ENCODE measurements at places on chromosomes 12 and 14. TPM values are rescaled to one million over a fixed set of nuclear protein-coding genes. Genes with fewer than 3 reads are reported as not detected.

Gene BEGAIN
- 8.6 TPM for total RNA-seq

DNA sequence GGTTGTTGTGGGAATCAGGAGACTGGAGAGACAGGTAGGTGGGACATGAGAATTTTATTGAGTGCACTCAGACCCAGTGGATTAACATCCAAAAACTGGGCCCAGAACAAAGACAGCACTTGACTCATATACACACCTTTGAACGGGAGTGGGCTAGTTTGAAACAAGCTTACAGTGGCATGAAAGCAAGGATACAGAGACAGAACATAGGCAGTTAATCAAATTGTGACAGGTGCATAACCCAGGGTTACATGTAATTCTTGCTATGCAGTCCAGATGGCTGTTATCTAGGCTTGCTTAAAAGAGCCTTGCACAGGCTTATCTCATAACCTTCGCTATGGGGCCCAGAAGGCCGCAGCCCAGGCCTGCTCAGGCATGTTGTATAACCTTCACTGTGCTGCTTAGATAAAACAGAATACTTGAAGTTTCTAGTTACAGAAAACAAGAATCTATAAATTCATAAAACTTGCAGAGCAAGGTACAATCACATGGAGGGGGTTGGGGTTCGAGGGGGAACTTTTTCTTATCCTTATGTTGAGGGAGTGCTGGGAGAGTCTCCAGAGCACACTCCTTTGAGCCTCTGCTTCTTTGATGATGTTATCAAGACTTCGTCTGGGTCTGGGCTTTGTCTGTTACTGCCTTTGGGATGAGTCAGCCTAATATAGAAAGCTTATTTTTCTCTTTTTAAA, 81.7 kb downstream of the TNFAIP2 start:
- no peak for DNase-seq

DNA sequence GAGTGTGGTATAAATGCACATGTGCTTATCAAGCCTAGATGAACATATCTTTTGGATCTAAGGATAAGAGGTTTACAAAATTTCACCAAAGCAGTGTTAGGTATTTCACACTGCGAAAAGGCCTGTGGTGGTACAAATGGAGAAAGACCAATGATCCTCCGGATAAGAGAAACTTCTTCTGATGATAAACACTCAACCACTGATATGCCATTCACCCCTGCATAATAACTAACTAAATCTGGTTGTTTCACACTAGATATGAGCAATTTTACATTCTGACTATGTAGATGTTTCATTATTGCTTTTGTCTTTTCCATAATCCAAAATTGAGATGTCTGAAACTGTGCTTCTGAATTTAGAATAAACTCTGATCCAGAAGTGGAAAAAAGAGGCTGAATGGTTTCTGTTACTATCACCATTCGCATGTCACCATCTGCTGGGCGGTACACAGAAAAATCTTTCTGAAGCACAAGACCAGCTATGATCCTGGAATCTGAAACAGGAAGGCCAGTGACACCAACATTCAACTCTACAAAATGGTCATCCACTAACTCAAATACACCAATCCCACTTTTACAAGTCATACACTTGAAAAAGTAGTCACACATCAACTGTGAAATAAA, 1.3 kb downstream of the BBS10 start:
- peak; percentile 10 for DNase-seq

Gene TBX5
- total RNA-seq, result not detected

DNA sequence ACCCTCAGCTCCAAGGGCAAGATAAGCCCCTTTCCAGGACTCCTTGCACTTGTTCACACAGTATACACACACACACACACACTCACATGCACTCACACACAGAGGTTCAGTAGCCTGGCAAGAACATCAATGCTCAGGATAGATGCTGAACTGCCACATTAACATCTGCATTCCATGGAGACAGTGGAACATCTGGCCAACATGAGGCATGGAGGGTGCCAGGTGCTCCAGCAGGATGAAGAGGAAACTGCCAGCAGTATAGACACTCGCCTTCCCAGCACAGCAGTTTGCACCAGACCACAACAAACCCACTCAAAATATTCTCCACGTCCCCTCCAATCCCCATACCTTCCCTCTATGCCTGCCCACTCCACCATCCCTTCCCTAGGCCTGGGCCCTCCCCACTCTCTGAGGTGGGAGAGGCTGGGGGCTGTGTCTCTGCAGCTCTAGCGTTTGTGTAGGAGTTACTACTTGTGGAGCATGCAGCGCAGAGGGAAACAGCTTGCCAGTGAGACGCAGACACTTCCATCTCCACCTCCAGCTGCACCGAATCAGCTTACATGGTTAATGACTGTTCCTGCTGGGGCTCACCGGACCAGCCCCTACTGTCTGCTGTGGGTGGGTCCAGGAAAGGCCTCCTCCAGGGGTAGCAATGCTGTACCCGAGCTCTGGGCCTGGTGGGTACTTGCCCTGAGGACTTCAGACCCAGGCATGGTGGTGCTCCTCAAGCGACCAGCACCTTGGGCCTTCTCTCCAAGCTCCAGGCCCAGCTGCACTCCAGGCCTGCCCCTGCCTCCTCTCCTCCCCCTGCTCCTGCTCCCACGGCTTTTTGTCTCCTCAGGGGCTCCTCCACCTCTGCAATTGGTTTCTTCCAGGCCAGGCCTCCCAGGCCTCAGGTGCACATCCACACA, 18.6 kb upstream of the PLEKHG3 start:
- DNase-seq, result no peak

Gene PROX2
- not detected for total RNA-seq

Gene KRT8
- not detected for total RNA-seq

- DNase-seq, result no peak
Measured at GRCh38 chr12:49990273-49990672, 17.5 kb downstream of the AQP6 start.

Gene SVOP
- 40.8 TPM for total RNA-seq

GRCh38 chr12:3227076-3227975, 150.1 kb downstream of the TSPAN9 start:
- no peak for DNase-seq

- no peak for DNase-seq
Measured at GRCh38 chr12:66976526-66976925, 292.6 kb upstream of the CAND1 start.

DNA sequence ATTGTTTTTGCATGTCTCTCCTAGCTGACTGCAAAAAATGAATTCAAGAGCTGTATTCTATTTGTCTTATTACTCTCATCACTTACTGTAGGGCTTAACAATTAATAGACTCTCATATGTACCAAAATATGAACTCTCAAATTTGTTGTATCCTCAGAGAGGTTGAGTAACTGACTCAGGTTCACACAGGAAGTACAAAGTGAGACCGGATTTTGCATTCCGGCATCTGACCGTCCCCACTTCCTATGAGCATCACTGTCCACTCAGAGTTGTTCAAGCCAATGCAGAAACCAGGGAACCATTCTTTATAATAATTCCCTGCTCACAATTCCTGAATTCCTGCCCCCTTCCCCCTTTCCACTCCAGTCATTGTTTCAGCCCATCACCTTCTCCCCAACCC, 113.3 kb upstream of the AMIGO2 start:
- DNase-seq, result no peak

DNA sequence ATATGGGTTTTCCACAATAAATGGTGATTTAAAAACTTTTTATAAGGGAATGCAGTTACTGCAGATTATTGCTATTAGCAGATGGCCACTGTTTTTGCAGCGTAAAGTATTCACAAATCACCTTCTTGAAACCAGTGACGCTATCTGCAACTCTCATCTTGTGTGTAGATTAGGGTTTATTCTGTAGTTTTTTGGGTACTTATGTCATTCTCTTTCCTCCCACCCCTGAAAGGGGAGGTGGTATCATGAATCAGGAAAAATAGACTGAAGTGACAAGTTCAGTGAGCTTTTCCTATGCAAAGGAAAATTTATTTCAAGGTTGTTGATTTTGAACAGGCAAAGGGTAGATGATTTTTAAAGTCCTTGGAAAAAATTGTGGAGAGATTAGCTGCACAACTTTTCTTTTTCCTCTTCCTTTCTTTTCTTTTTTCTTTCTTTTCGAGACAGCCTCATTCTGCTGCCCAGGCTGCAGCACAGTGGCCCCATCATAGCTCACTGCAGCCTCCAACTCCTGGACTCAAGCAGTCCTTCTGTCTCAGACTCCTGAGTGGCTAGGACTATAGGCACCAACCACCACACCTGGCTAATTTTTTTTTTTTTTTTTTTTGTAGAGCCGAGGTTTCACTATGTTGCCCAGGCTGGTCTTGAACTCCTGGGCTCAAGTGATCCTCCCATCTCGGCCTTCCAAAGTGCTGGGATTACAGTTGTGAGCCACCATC, 1.6 kb downstream of the FRS2 start:
- DNase-seq, result no peak

GRCh38 chr12:94592080-94592479, 58.3 kb downstream of the TMCC3 start:
- DNase-seq, result no peak

GRCh38 chr12:14828892-14829291, 14.4 kb downstream of the ART4 start:
- DNase-seq, result no peak

Gene ACOT4
- 1.2 TPM for total RNA-seq

Gene DHH
- total RNA-seq, result 0.41 TPM

DNA sequence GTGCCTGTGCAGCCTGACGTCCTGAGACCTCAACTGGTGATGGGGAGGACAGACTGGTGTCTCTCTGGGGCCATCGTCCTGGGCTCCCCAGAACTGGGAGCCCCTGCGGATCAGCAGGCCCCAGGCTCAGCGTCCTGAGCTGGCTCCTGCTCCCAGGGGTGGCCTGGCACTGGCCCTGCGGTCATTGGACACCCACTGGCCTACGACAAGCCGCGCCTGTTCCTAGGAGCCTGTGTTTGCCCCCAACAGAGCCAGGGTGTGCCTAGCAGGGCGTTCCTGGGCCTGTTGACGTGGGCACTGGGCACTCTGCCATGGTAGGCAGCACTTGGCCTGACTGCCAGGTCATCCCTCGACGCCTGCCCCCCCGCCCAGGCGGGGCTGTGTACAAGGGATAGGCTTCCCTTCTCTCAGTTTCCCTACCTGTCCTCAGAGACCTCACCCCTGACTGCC, 8.4 kb downstream of the ADSS1 start:
- DNase-seq, result no peak

- no peak for DNase-seq
Measured at GRCh38 chr14:54169254-54169924, 212.8 kb upstream of the BMP4 start.

DNA sequence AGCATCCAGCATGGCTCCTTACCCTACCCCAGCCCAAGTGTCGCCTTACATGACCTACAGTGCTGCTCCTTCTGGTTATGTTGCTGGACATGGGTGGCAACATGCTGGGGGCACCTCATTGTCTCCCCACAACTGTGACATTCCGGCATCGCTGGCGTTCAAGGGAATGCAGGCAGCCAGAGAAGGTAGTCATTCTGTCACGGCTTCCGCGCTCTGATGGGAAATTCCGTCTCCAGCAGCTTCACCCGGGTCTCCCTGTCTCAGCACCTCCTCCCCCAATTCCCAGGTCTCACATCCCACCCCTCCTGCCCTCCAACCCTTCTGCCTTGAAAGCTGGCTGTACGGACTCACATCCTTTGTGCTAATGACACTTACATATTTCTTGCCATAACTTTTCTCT, 14.6 kb downstream of the PAX9 start:
- DNase-seq, result no peak

GRCh38 chr12:91900971-91901370, 244.7 kb downstream of the BTG1 start:
- DNase-seq, result no peak

Gene ETFBKMT
- 4.5 TPM for total RNA-seq

GRCh38 chr14:31166271-31166561, 41.4 kb downstream of the HECTD1 start:
- DNase-seq, result no peak

DNA sequence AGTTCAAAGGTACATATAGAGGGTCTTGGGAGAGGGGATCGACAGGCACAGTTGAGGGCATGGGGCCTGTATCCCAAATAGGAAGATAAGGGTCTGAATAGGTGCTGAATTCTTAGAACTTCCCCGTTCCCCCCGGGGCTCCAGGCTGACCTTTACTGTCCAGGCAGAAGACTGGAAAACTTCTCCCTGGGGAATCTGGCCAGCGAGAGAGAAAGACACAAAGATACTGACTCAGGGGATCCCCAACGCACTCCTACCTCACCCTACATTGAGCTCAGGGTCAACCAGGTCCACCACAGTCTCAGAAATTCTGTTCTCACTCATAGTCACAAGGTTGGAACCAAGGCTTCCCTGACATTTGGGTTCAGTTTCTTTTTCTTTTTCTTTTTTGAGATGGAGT, 46.2 kb downstream of the ACACB start:
- DNase-seq, result no peak

- DNase-seq, result no peak
Measured at GRCh38 chr14:60226298-60226697, 22.7 kb upstream of the PPM1A start.

- peak; percentile 41 for DNase-seq
Measured at GRCh38 chr12:120720234-120720986, 5.2 kb upstream of the ACADS start.

Gene DIO2
- total RNA-seq, result 21.2 TPM

Gene PTPRO
- 204 TPM for total RNA-seq

GRCh38 chr14:55519473-55520080, 60.4 kb upstream of the KTN1 start:
- no peak for DNase-seq

DNA sequence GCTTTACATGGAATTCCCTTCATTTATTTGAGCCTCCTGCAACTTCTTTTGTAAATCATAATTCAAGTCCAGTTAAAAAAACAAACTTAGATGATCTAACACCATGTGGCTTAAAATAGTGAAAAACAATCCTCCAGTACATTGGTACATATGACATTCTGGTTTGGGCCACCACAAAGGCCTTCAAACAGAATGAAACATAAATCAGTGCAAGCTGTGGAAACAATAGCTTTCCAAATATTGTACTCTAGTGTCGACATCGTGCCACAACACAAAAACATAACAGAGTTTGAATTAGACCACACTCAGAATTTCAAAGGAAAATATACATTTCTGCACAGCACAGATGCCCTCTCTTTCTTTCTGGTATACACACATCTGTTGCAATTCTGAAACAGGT, 751.3 kb downstream of the SLC6A15 start:
- DNase-seq, result no peak

DNA sequence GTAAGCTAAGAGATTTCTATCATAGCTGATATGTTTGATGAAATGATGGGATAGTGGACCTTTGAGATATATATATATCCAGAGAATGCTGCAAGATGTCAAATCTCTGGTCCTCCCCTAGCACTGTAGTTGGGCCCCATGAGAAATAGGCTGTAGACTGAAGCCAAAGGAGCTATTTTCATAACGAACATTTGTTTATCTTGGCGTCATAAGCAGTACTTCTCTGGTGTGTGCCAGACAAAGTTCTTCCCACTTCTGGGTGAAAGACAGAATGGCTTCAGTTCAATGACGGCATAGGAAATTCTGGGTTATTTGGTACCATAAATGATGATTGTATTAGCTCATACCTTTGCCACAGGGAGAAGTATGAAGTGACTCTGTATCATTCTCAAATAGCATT, 534.3 kb downstream of the SOX5 start:
- no peak for DNase-seq

- no peak for DNase-seq
Measured at GRCh38 chr12:94761559-94761958, 111.2 kb upstream of the TMCC3 start.
